ENCODE measurements at places on chromosomes 1 and 21. TPM values are rescaled to one million over a fixed set of nuclear protein-coding genes. Genes with fewer than 3 reads are reported as not detected.

GRCh38 chr1:22048351-22049192 lies 3.9 kb upstream of the CDC42 start:
- DNase-seq: peak; percentile 61

GRCh38 chr1:230792691-230793462 lies 45.7 kb downstream of the CAPN9 start:
- no peak for DNase-seq

DNA sequence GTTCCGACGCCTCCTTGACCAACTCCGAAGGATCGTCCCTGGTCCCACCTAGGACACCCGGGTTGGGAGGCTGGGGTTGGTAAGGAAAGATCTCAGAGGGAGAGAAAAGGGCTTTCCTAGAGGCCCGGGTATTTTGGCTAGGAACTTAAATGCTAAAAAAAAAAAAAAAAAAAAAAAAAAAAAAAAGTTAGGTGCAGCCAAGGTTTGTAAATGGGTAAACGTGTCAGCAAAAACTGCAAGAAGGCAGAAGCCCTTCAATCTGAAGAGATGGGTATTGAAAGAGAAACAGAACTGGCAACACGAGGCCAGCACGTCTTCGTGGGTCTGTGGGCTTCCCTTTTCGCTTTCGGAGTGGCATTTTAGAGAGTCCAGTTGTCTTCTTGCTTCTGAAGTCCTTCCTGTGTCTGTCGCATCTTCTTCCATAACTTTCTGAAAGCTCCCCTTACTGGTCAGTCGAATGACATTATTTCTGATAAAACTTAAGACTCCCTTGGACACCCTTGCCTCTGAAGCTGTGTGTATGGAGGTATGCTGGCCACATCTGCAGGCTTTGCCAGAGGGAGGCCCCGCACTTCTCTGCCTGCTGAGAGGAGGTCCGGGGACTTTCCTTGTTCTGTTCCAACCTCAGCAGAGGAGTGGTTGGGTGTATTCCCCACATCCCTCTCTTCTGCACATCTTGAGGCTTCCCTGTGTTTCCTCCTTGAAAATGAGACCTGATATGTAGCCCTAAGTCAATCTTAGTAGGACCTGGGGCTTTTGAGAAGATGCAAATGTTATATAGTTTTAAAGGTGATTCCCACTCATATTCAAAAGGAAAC lies 745 bp downstream of the RCSD1 start:
- DNase-seq: no peak

DNA sequence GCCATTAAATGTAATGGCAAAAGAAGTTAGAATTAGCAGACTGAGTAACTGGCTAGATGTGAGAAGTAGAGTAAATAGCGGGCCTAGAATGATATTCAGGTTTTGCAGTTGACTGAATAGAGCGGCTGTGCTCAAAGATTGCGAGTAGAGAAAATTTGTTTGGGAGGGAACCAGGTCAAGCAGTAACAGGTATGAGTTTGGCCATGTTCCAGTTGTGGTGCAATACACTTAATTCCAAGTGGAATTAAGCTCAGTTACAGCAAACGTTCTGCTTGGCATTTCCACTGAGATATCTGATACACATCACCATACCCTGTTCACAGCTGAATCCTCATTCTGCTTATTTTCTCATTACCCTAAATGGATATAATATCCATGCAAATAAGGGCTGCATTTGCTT lies 1382.9 kb downstream of the MRPL39 start:
- no peak for DNase-seq

GRCh38 chr1:31753707-31754349 lies 10.3 kb downstream of the ADGRB2 start:
- peak; percentile 88 for DNase-seq

- DNase-seq: no peak
Measured at GRCh38 chr1:62385923-62386322, 50.9 kb upstream of the USP1 start.

DNA sequence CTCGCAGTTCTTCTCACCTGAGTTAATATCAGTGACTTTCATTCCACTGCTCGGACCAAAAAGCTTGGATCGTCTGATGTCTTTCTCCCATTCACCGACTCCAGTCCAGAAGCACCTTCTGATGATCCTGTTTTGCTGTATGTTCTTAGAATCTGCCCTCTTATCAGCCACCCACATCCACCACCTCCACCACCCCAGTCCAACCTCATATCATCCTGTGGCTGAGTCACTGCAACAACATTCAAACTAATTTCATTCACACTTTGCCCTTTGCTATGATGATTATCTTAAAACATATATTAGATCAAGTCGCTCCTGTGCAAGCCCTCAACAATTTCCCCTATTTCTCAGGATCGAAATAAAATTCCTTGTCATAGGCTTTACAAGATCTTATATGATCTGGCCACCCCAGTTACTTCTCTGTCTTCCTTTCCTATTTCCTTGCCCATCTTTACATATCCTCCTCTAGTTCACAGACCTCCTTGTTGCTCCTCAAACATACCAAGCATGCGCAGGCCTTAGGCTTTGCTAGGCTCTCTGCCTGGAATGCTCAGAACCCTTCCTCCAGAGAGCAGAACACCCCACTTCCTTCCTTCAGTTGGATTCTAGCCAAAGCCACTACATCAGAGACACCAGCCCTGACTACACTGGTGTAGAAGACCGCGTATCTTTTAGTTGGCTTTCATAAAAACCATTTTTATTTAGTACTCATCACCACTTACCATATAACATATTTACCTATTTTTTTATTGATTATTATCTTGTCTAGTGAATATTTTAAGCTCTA lies 335.7 kb upstream of the GREM2 start:
- no peak for DNase-seq

- no peak for DNase-seq
Measured at GRCh38 chr1:20997602-20998224, 179.0 kb downstream of the EIF4G3 start.

DNA sequence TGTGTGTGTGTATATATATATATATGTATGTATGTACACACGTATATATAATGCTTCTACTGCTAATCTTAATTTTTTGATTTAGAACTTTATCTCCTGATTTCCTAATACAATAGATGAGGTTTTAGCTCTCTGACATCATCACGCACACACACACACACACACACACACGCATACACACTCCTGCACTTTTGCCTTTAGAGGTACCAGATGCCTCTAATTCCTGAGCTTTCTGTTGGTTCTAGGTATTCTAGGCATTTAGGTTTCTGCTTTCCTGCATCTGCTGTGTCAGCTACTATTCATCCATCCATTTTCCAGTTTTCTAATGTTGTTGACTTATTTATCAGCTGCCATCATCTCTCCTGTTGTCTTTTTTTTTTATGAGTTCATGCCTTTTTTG lies 348.3 kb downstream of the ASTN1 start:
- DNase-seq: no peak

DNA sequence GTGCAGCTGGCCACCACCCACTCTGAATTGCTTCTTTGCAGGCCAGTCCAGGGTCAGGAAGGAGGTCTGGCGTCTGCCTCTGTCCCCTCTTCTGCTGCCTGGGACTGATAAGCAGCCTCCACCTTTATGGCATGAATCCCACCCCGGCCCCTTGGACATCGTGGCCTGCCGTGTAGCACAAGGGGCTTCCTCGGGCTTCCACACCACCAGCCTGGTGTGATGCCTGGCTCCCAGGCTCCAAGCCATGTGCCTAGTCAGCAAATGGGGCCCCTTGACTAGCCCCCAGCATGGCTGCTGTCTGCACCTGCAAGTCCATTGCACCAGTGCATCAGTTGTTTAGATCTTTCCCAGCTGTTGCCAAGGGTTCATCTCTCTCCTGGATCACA lies 9.9 kb upstream of the ARF1 start:
- DNase-seq: no peak

GRCh38 chr1:155092641-155093040 lies 14.0 kb downstream of the EFNA3 start:
- DNase-seq: no peak

- no peak for DNase-seq
Measured at GRCh38 chr1:110393286-110393685, 2.5 kb upstream of the SLC16A4 start.

DNA sequence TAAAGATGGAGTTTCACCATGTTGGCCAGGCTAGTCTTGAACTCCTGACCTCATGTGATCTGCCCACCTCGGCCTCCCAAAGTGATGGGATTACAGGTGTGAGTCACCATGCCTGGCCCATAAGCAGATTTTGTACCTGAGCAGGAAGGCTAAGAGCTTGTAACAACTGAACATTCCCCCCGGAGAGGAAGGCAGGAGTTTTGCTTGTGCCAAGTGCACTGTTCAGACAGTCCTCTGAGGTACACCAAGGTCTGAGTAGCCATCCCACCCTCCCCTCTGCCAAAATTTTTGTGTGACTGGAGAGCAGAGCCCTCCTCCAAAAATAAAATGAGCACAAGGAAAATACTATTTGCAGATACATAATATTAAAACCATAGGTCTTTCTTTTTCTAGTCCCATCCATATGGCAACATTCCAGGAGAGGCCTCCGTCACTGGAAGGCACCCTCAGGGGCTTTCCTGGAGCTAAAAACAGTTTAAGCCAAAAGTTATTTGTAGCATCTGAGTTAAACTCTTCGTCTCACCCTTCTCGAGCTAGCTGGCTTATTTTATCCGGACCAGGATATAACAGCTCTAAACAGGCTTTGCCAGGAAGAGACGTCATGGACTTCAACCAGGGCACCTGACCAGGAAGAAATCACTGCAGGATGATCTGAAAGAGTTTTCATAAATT lies 27.2 kb downstream of the CAPN2 start:
- DNase-seq: no peak

DNA sequence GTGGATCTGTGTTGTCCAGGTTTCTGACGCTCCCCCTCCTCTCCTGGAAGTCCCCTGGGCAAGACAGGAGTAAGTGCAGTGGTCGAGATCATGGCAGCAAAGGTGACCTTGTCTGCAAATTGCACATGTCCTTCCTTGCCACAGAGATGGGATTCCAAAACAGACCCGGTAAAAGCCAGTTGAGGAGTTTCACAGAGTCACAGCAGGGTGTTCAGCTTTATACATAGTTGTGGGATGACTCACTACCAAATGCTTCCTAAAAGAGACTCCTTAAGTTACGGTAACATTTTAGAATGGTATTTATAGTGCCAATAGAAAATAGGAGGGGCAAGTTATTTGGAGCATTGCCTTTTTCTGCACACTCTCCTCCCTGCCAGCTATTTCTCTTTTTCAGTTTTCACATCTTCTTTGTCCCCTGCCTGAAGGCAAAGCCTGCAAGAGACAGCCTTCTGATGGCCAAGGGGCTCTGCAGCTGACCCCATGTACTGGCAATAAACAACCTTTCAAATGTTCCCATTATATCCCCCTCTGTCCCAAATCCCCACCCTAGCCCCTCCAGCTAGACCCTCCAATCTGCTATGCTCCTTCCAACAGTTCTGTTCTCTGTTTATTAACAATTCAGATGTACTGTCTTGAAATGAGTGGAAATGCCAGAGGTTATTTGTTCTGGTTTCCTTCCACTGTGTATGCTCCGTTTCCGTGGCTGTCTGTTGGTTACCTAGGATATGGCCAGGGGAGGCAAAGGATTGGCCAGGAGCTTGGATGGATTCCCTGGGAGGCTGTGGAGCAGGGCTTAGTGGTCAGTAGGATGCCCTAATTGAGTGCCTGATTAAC lies 115.0 kb downstream of the TGFB2 start:
- DNase-seq: peak; percentile 68

- no peak for DNase-seq
Measured at GRCh38 chr1:54291276-54292001, 91.5 kb downstream of the MRPL37 start.

- DNase-seq: no peak
Measured at GRCh38 chr21:33755354-33755753, 113.1 kb downstream of the ITSN1 start.

GRCh38 chr1:52057876-52058415 lies 1.9 kb downstream of the BTF3L4 start:
- DNase-seq: no peak

DNA sequence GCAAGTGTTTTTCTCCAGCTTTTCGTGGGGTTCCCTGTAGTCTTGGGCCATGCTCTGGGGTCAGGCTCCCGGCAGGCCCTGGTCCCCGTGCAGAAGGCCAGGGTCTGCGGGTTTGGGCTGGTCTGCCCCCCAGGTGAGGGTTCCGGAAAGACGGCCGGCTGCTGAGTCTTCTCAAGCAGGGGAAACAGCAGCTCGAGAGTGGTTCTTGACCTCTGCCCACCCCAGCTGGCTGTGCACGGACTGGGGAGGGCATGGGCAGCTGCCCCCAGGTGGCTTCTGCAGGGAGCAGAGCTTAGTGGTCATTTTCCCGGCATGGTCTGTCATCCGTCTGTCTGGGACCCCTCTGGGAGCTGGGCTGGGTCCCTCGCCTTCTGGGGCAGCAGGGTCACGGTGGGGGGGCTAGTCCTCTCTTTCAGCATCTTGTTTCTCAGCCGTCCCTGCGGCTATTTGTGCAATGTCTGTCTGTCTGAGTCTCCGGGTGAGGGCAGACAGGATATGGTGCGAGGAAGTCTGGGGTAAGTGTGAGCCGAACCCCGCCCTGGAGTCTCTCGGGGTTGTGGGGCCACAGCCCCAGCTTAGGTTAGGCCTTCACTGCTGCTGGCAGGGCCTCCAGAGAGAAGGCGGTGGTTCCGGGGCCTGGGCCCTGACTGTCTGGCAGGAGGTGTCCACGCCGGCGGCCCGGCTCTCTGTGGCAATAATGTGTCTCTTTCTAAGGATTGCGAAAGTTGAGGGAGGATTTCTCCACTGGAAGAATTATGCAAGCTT lies 6.1 kb downstream of the SKI start:
- DNase-seq: peak; percentile 78

DNA sequence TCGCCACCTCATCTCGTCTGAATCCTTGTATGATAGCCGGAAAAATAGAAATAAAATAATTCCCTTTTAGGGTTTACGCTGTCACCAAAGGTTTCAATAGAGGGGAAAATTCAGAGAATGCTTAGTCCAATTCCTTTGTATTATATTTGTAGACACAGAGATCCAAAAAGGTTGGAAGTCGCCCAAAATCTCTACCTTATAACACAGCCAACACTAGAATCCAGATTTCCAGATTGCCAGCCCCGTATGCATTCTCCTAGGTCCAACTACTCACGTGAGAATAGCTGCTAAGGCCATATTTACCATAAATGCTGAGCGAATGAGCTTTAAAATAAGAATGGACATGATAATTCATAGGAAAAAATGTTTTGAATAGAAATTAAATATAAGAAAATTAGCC lies 124.5 kb downstream of the KCNK1 start:
- DNase-seq: no peak

- no peak for DNase-seq
Measured at GRCh38 chr1:178120088-178120487, 26.2 kb downstream of the RASAL2 start.

GRCh38 chr1:151165281-151165737 lies 393 bp downstream of the LYSMD1 start:
- peak; percentile 48 for DNase-seq

GRCh38 chr21:29195981-29196669 lies 65.7 kb downstream of the MAP3K7CL start:
- DNase-seq: peak; percentile 83

GRCh38 chr1:40034869-40035268 lies 5.7 kb upstream of the CAP1 start:
- DNase-seq: no peak

COL24A1 gene
- not detected for total RNA-seq

CELA2A gene
- total RNA-seq: not detected

DCST2 gene
- not detected for total RNA-seq

C1QTNF12 gene
- 0.26 TPM for total RNA-seq

FAM72C gene
- total RNA-seq: 4.1 TPM

ITLN1 gene
- total RNA-seq: not detected

RAB42 gene
- total RNA-seq: 14.1 TPM

RGS2 gene
- 0.20 TPM for total RNA-seq

NEGR1 gene
- total RNA-seq: 0.62 TPM

S100A9 gene
- total RNA-seq: not detected

BRWD1 gene
- total RNA-seq: 67.0 TPM

Data from MG63 (cell line).